8988T (cell line): ENCODE measurements at places on chromosomes 2 and 18.

- DNase-seq = no peak
Measured at GRCh38 chr2:238810321-238810720, 37.6 kb upstream of the TWIST2 start.

DNA sequence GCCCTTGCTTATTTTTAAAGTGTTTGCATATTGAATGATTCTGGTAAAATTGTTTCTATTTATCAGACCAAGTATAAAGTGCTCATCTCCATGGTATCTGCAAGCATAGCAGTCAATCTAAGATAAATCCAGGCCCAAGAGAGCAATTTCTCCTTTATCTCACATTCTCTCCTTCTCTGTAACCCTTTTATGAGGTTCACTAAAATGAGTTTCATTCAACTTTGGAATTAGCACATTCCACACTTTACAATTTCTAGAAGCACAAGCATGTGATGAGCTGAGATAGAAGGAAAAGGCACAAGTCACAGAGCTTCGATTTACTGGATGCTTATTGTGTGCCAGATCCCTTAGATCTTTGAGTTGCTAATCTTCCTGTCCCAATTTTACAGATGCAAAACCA lies 97.3 kb downstream of the CNTNAP5 start:
- DNase-seq = no peak

DNA sequence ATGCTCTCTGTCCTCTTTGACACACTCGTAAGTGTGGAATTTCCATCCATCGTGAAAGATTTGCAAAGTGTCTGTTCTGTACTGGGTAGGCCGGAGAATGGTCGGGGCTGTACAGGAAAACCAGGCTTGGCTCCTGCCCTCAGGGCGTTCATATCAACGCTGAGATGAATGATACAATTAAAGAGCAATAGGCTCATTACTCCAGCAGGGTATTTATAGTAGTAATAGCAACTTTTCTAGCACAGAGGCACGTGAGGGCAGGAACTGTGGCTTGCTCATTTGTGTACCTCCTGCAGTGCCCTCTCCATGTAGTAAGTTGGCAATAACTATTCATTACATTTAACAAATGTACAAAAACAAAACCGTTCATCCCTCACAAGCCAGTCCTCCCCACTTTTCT lies 5.3 kb upstream of the NCK2 start:
- no peak for DNase-seq

DNA sequence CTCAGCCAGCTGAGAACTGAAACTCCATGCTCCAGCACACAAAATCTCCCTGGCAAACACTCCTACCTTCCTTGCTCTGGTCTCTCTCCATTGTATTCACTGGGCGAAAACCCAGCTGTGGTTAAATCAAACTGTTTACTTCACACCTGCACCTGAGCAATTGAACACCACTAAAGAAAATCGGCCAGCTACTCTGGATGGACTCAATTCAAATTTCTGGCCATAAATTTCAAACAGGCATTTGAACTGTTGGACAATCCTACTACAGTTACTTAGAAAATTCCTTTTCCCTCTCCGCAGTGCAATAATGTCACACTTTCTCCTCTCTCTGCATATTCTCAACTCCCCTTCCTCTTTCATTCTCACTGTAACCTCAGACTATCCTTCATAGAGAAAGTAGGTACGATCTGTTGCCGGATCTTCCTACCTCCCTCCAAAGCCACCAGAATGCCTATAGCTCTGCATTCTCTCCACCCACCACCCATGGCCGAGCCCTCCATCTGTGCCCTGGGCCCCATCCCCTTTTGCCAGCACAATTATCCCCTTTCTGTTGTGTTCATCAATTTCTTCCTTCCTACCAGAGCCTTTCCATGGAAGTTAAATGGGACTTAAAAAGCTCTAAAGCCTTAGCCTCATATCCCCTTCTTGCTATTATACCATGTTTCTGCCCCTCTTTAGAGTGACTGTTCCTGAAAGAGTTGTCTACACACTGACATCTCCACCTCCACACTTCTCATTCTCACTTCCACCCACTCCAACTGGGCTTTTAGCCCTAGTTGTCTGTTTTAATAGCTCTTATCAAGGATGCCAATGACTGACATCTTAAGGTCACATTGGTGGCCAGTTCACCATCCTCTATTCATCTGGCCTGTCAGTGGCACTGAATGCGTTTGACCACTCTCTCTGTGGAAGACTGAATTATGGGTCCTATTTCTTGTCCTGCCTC lies 127.5 kb upstream of the SLC1A4 start:
- no peak for DNase-seq

DNA sequence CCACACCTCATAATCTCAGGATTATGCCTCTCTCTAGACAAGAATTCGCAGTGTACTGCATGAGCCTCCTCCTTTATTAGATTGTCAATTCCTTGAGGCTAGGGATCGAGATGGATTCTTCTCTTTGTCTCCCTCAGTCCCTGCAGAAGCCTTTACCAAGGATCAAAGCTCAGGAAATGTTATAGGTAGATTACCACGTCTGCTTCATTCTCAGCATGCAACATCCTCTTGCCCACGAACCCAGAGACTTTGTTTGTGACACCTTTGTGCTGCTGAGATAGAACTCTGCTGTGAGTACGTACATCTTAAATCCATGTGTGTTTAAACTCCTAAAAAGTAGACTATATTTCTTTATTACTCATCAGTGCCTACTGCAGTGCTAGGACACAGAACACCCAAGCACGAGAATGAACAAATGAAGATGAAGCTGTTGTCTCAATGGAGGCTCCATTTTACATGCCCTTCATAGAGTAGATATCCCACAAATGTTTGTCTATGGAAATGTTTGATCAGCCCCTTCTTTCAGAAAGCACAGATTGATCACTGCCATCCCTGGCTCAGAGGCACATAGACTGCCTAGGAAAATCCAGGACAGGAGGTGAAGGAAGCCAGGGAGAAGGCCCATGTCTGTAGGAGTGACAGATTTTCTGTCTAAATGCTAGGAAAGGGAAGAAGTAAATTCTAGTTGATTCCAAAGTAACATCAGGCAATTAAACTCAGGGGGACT lies 98.8 kb upstream of the KLHL29 start:
- no peak for DNase-seq

DNA sequence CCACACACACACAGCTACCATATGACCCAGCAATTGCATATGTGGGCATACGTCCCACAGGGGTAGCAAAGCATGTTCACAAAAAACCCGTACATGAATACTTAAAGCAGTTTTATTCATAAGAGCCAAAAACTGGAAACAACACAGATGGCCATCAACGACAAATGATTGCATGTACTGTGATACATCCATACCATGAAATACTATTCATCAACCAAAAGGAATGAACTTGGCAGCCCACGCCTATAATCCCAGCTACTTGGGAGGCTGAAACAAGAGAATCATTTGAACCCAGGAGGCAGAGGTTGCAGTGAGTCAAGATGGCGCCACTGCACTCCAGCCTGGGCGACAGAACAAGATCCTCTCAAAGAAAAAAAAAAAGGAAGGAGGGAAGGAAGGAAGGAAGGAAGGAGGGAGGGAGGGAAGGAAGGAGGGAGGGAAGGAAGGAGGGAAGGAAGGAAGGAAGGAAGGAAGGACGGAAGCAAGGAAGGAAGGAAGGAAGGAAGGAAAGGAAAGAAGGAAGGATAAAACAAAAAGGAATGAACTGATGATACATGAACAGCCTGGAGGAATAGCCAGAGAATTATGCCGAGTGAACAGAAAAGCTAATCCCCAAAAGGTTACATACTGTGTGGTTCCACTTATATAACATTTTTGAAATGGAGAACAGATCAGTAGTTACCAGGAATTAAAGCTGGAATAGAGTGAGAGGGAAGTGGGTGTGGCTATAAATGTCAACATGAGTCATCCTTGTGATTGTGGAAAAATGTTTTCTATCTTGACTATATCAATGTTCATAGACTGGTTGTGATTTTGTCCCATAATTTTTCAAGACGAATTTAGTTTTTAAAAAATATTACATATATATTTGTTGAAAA lies 19.6 kb upstream of the YPEL5 start:
- no peak for DNase-seq

DNA sequence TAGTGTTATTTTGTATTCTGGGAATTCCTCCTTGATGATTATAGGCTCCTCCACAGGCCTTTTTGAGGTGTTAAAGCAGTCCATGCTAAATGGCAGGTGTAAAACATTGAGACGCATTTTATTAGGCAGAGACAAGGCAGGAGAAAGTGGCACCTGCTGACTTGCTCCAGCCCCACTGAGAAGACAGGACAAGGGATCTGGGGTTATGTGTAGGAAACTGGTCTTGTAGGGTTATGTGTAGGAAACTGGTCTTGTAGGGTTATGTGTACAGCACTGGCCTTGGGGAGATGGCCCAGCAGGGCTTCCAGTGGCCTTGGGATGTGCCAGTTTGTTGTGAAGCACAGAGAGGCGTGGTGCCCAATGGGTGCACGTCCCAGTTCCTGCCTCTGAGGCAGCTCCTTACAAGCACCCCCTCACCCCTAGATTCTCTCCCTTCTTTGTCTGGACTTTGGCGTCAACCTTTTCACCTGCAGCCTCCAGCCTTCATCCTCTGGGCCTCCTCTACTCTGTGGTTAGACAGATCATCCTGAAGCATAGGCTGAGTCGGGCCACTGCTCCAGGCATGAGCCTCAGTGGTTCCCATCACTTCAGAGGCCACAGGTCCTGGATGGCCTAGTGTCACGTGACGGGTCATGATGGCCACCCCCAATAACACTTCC lies 921 bp upstream of the FABP1 start:
- no peak for DNase-seq

DNA sequence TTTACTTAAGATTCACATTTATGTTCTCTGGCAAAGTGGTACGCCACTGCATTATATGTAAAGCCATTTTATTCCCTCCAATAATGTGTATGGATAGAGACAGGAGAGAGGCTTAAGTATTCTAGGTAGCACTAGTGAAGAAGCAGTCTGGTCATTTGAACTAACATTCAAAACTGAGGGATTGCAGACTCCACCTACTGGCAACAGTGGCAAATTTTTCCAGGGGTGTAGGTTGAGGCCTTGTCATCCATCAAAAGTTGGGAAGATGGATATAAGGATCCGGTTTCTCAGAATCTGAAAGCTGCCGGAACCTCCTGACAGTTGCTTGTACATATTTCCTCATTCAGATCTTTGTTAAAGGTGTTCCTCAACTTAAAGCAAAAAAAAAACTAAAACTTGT lies 465.5 kb upstream of the FSHR start:
- no peak for DNase-seq
